ENCODE measurements at places on chromosomes 3 and 15.

DNA sequence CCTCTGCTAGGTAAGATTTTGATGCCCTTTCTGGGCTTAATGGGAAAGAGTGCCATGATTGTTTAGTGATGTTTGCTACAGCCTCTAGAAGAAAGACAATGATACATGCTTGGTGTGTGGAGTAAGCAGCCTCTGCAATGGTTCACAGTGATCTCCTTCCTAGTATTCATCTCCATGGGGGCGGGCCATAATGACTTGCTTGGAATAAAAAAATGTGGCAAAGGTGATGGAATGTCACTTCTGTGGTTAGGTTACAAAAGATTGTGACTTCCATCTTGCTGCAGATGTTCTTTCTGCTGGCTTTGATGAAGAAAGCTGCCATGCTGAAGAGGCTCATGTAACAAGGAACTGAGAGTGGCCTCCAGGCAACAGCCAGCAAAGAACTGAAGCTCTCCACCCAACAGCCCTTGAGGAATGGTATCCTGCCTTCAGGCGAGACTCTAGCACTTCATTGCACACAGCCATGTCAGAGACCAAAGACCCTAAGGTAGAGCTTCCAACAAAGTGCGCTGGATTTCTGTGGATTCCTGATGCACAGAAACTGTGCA lies 139.1 kb upstream of the LRIG1 start:
- DNase-seq = no peak

DNA sequence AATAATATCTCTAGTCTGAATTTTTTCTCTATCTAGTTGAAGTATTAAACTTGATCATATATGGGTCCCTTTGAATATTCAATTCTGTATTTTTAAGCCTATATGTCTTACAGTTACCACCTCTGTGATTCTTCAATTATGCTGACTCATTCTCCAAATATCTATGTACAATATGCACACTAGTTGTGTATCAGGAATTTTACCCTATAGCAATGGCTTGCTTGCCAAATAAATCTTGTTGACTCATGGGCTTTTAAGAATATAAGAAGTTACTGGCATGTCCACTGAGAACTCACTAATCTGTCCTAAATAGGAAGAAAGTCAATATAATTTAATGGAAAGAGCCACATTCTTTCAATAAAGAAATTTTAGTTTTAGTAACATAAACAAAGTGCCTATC lies 656.3 kb downstream of the RBMS3 start:
- DNase-seq = no peak

- no peak for DNase-seq
Measured at GRCh38 chr15:93324186-93324975, 235.4 kb upstream of the RGMA start.

DNA sequence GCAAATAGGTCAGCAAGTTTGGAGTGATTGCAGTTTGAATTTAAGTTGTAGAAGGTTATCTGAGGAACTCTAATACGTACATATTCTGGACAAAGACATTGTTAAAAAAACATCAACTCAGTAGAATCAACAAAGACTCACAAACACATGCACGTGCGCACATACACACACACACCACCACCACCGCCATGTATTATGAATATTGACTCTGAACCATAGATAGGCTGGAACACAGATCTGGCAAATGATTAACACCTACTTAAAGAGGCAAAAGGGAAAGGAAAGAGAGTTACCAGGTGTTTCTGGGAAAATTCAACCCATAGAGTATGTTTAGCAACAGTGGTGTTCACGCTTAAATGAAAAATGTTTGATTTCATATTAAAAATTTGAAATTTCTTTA lies 334.2 kb upstream of the ALCAM start:
- no peak for DNase-seq

GRCh38 chr15:73382115-73382514 lies 13.4 kb upstream of the HCN4 start:
- DNase-seq = no peak

DNA sequence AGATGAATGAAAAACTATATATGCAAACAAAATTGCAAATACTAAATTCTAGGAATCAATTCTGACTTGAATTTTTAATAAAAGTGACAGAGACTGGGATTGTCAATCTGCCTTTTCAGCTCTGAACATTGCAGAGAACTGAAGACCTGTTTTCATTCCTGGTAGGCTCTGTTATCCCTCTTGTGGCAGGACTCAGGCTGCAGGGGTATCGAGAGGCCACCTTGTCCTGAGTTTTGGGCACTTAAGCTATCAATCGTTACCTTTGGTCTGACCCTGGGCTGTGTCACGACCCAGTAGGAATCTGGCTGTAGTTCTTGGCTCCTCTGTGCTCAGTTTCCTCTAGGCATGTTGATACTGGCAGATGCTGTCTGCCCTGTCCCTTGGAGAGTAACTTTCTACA lies 238.0 kb downstream of the CACNA2D3 start:
- no peak for DNase-seq

GRCh38 chr3:196202516-196202970 lies 8.7 kb downstream of the ZDHHC19 start:
- peak; percentile 42 for DNase-seq

DNA sequence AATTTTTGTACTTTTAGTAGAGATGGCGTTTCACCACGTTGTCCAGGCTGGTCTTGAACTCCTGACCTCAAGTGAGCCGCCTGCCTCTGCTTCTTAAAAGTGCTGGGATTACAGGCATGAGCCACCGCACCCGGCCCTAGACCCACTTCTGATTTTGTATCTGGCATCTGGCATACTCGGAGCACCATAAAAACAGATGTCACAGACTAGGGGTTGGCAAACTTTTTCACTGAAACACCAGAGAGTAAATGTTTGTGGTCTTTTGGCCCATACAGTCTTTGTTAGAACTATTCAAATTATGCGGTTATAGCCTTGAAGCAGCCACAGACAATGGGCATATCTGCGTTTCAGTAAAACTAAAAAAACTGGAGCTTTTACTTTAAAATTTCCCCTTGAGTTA lies 110.7 kb downstream of the TJP1 start:
- no peak for DNase-seq

DNA sequence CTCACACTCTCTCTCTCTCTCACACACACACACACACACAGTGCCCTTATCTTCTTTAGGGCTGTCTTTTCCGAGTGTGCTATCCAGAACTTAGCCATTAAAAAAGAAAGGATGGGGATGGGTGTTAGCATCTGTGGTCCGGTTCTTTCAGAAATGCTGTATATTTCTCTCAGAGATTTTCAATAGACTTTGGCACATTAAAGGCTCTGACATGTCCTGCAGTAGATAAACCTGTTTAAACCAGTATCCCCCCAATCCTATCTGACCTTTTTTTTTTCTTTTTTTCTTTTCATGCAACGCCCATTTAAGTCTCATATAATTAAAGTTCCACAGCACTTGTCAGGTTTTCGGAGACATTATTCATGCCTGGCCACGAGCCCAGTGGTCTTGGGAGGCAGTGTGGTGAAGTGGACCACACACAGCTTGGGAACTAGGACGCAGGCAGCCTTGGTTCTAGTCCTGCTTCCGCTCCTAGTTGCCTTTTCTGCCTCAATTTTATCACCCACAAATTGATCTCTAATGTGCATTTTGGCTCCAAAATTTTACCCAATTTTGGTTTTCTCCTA lies 13.3 kb downstream of the CAV3 start:
- DNase-seq = no peak

- no peak for DNase-seq
Measured at GRCh38 chr3:22704166-22704565, 499.0 kb upstream of the UBE2E2 start.

GRCh38 chr15:55694652-55695150 lies 48.3 kb downstream of the PRTG start:
- DNase-seq = no peak

DNA sequence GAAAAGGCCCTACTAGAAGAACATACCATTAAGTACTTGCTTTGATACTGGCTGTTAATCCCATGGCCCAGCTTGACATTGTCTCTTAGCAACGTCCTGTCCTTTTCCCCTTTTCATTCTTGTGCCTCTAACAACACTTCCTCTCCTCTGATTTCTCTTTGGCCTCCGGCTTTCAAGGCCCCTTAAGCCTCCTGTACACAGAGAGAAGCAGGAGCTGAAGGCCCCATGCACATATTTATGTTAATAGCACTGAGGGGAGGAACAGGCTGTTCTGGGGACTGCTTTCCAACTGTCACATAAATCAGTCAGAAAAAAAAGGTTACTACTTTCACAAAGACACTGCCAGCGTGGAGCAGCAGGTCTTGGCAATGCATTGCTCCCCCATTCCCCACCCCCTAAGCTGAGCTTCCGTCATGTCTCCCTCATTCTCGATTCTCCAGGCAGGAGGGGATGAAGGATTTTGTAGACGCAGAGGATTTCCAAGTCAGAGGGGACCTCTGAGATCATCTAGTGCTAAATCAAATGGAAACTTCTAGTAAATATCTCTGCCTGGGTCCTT lies 257.4 kb upstream of the ADAMTS9 start:
- peak; percentile 17 for DNase-seq

DNA sequence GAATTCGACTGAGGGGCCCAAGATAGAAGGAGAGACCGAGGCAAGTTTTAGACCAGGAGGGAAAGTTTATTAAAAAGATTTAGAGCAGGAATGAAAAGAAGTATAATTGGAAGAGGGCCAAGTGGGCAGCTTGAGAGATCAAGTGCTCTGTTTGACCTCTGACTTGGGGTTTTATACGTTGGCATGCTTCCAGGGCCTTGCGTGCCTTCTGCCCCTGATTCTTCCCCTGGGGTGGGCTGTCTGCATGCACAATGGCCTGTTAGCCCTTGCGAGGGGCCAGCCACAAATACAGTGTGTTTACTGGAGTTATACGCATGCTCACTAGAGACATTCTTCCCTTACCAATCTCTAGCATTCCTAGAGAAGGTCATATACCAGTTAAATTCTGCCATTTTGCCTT lies 70.7 kb upstream of the LARS2 start:
- no peak for DNase-seq

GRCh38 chr3:167450675-167451074 lies 23.2 kb downstream of the SERPINI2 start:
- DNase-seq = no peak

DNA sequence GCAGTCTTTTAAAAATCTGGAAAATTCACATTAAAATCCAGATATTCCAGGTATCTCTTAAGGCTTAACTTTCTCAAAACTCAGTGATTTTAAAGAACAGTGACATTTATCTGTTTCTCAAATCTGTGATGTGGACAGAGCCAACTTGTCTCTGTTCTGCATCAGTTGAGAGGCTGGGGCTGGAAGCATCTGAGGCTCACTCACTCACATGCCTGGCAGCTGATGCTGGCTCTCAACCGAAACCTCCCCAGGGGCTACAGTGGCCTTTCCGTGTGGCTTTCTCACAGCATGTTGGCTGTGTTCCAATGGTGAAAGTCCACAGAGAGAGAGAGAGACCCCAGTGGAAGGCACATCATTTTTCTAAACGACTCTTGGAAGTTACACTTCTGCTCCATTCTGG lies 53.5 kb downstream of the CEMIP start:
- DNase-seq = no peak

DNA sequence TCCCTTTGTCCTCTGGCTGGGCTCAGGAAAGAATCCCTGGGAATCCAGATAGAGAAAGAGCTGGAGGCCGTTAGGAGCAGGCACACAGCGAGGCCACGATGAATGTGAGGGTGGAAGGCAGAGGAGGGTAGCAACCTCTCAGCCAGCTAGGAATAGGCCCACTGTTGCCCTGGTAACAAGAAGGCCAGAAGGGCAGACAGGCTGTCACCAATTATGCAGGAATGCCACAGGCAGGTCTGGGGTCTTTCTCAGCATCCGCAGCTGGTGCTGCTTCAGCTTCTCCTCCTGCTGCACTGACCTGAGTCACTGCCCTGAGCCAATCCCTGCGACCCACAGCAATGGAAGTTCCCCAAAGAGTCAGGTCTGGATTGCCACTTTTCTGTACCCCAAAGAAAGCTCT lies 62.8 kb upstream of the C3orf80 start:
- no peak for DNase-seq

DNA sequence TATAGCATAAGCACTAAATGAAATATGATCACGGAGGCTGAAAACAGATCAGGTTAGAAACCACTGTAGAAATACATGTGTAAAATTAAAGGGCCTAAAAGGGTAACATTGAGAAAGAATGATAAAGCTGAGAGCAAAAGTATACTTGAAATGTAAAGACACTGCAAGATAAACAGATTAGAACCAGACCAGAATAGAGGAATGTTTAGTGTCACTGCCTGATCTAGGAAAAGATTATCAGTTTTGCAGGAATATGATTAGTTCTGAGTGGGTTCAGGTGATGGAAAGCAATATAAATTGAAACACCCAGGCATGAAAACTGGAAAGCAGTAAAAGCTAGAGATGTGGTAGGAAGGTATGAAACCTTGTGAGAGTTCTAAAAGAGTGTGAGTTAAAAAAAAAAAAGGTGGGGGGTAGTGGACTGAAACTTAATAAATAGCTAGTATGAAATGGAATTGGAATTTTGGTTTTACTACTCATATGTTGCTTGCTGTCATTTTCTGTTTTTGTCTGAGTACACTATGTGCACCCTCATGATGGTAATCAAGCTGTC lies 16.0 kb upstream of the C3orf38 start:
- DNase-seq = no peak

- DNase-seq = no peak
Measured at GRCh38 chr3:105323274-105323599, 43.5 kb upstream of the ALCAM start.

DNA sequence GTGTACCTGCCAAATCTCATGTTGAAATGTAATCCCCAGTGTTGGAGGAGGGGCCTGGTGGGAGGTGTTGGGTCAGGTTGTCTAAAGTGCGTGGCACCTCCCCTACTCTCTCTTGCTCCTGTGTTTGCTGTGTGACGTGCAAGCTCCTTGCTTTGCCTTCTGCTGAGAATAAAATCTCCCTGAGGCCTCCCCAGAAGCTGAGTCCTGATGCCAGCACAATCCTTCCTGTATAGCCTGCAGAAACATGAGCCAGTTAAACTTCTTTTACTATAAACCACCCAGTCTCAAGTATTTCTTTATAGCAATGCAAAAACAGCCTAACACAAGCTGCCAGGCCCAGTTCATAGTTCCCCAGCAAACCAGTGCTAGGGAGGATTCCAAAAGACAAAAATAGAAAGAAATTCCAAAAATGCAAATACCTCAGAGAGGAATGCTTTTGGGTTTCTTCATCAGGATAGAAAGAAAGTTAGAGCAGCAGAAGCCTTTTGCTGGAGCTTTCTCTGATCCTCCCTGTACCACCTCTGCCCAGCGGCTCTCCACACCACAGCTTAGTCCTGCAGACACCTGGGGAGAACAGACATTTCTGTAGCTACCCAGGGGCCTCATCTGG lies 25.9 kb upstream of the CDV3 start:
- DNase-seq = no peak

- DNase-seq = no peak
Measured at GRCh38 chr3:143152043-143152442, 32.5 kb downstream of the CHST2 start.

- DNase-seq = no peak
Measured at GRCh38 chr15:74302821-74303359, 64.6 kb downstream of the CYP11A1 start.

GRCh38 chr3:132325103-132325606 lies 7.9 kb downstream of the ACP3 start:
- DNase-seq = no peak

- no peak for DNase-seq
Measured at GRCh38 chr3:50642382-50642781, 25.4 kb downstream of the MAPKAPK3 start.

Data from pons (tissue), 1 donor.